ENCODE measurements at places on chromosomes 6 and 20.
A peak's percentile ranks its signal among the peaks of the same experiment; 100 is the strongest.

DNA sequence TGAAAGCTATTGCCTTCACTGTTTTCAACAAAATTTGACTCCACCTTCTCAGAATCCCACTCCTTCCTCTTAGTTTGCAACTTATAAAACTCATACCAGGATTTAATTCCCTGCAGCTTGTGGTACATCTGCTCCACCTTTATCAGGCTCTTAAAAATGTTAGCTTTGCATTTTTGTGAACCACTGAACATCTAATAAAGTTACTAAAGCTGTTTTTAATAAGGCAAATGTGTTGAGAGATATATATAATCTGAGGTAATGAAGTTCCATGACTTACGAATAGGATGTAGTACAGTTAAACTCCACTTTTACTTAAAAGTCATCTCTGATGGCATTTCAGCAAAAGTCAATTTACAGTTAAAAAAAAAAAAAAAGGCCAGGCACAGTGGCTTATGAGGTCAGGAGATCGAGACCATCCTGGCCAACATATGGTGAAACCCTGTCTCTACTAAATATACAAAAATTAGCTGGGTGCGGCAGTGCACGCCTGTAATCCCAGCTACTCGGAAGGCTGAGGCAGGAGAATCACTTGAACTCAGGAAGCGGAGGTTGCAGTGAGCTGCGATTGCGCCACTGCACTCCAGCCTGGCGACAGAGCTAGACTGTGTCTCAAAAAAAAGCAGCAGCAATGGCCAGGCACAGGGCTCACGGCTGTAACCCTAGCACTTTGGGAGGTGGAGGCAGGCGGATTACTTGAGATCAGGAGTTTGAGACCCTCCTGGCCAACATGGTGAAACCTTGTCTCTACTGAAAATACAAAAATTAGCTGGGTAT, 106.2 kb downstream of the KIF13A start:
- no peak for DNase-seq

- DNase-seq: no peak
Measured at GRCh38 chr6:136983687-136984086, 61.1 kb downstream of the IL20RA start.

DNA sequence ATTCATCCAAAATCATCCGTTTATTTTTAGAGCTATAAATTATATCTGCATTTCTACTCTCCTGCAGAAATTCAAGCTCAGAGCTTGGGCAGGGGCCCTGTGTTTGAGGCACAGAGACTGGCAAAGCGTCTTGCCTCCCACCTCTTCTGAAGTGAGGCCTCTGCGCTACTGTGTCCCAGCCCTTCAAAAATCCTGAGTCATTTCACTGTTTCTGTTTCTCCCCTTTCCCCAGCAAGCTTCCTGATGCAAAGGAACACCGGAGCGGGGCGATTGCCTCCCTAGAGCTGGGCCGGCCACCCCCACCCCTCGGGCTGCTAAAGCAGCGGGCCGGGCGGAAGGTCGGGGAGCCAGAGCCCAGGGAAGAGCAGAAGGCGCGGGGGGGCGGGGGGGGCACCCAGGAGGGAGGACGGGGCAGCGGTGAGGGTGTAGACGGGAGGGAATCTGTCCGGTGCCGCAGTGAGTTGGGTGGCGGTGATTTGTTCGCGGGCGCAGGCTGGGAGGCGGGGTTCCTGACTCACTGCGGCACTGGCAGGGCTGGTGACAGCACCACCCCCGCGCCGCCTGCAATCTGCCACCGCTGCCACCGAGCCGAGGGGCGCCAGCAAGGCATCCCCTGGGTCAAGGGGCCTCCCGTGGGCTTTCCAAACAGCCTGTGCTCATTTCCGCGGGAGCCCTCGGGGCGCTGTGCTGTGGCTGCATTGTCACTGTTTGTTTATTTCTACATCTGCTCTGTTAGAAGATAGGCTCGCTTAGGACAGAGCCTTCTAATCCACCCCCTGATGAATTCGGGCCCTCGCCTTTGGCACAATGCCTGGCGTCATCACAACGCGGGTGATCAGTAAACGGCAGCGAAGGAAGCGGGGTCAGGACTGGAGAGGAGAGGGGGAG, 46.5 kb upstream of the SNAP25 start:
- DNase-seq: peak; percentile 84

GRCh38 chr20:56802805-56803204, 173.7 kb downstream of the TFAP2C start:
- DNase-seq: no peak

GRCh38 chr20:23596579-23597250, 9.0 kb downstream of the CST9 start:
- DNase-seq: no peak

DNA sequence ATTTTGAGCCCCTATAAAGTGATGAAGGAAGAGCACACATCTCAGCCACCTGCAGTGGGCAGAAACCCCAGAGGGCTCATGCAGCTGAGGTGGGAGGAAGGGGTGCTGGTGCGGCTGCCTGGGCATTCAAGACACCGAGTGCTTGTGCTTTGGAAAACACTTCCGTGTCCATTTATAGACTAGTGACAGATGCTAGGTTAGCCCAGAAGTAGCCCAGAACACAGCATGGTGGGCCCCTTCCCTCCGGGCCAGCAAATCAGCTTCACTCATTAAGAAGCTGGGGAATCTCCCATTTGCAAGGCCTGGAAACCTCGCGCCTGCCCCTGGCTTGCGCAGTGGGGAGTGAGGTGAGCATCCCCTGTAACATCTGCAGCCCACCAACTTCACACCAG, 12.9 kb downstream of the BEND3 start:
- DNase-seq: no peak

GRCh38 chr6:169702840-169703246, 917 bp downstream of the C6orf120 start:
- no peak for DNase-seq

- no peak for DNase-seq
Measured at GRCh38 chr20:9136114-9136513, 67.2 kb downstream of the PLCB4 start.

DNA sequence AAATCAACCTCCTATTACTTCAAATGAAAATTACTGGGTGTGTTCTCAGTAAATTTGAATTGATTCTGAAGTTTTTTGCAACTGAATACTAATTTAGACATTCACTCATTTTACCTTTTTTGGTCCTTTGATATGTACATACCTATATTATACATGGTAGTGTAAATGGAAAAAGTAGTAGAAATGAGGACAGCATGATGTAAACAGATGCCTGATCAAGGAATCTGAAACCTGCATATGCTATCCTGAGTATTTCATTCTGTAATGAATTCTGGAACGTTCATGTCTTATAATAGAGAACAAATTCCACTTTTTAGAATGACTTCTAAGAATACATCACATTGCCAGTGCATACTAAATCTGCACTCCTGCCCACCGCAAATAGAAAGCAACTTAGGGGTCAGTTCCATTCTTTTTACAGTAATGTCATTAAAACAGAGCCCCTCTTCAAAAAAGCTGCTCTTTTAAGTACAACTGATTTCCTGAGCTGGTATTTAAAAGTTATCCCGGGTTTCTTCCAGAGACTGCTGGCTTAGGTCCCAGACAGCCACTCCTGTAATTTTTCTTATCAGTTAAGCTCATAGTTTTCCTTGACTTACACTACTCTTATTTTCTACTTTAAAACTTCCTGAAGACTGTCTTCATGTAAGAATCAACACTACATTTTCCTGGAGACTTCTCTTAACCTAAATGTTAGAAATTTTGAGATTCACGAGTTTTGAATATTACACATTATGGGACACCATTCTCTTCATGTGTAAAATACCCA, 48.4 kb downstream of the MAP3K7 start:
- no peak for DNase-seq

- no peak for DNase-seq
Measured at GRCh38 chr6:45156075-45156474, 172.1 kb upstream of the RUNX2 start.

GRCh38 chr6:40977695-40978094, 61.3 kb downstream of the UNC5CL start:
- DNase-seq: no peak

GRCh38 chr20:51569815-51570738, 27.6 kb upstream of the NFATC2 start:
- DNase-seq: no peak

DNA sequence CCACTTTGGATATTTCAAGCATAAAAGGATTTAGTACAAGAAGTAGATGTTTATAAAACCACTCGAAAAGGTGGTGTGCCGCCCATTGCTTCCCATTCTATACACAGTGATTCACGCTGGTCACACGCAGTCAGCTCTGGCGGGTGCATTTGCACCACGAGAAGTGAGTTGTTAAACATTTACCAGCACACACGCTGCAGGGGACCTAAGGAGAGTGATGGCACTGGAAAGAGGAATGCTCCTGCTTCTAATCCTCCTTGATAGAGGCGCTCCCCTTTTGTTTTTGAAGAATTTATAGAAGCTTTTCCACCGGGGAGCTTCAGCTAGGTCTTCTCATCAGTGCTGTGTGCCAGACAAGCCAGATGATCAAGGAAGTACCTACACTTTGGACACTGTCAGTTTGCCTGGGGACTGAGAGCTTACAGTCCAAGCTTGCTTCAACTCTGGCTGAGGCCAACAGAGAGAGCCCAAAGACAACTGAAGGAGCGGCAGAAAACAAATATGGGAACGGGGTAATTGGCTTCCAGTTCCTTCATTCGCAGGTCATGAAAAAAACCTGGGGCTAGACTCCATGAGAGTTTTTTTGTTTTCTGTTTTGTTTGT, 31.2 kb downstream of the MUC22 start:
- no peak for DNase-seq

GRCh38 chr20:49866051-49866450, 49.3 kb downstream of the SPATA2 start:
- no peak for DNase-seq

DNA sequence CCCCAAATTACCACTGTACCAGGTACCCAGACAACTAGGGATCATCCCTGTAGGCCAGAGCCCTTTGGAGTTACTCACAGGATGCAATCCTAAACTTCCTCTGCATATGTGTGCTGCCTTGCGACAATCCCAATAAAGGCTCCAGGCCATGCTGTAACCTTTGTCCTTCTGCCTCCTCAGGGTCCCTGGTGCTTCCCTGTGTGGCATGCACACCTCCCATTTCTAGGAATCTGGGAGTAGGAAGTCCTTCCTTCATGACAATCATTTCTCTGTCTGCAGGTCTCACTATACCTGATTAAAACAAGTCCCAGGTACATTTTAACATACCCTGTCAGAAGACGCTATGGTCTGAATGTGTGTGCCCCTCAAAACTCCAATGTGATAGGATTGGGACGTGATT, 37.0 kb upstream of the MCUR1 start:
- no peak for DNase-seq

GRCh38 chr20:59137532-59137931, 26.1 kb upstream of the ZNF831 start:
- no peak for DNase-seq

DNA sequence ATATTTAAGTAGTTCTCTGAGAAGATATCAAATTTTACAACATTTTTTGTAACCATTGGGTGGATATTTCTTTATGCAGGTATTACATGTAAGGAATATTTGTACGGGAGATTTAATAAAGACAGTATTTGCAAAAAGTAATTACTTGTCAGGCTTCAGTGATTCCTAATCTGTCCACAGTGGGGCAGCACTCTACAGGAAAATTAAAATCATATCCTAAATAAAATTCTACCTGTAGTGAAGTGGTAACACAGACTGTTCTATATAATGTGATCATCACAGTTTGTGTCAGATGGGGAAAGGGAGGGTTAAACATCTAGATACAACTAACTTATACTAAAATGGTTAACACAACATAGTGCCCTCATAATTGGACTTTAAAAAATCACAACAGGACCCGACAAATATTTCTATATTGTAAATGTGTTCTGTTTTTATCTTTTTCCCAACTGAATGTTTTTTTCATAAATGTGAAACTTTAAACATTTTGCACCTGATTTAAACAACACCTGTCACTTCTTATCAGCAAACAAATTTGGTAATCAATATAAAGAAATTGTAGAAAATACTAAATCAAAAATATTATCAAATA, 145.6 kb upstream of the MANEA start:
- no peak for DNase-seq

GRCh38 chr6:43181942-43182860, at the start of gene CUL9:
CUL9 (plus strand) TSS chr6:43182196; CDS start chr6:43184311, 2,115 bp downstream.
- DNase-seq: peak; percentile 82

GRCh38 chr20:25293507-25293906, 45.6 kb downstream of the PYGB start:
- no peak for DNase-seq

- no peak for DNase-seq
Measured at GRCh38 chr20:37291724-37292126, 2.3 kb downstream of the MANBAL start.

DNA sequence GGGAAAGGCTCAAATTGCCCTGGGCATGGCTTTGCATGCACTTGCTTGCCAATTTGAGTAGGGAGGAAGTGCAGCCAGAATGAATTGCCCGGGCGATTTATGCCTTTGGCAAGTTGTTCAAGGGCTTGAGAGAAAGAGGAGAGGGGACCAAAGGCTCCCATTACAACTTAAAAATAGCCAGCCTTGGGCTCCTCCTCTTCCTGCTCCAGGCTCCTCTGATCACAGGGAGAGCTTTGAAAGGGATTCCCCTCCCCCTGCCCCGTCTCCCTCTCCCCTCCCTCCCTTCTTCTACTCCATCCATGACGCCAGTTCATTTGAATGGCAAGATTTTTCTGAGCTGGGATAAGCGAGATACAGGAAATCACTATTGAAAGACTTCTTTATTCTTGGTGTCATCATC, 304.9 kb upstream of the JAG1 start:
- no peak for DNase-seq

DNA sequence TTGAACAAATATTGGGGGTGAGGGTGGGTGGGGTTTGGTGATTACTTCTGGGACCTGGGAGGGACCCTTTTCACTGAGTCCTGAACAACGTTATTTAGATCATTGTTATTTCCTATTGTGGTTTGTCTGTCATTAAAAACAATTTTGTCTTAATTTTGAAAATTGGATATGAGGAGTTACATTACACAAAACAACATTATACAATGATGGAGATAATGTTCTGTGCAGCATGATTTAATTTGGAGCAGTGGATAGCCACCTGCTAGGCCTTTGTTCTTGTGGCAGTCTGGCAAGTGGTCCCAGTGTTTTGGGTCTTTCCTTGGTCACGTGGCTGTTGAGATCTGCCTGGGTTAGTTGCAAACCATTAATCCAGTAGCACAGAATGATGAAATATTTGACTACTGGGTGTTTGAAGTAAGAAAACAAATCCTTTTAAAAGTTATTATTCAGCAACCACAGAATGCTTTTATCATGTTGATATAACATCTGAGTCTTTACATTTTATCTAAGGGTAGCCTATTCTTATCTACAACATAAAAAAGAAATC, 172.8 kb downstream of the CDKAL1 start:
- DNase-seq: no peak

GRCh38 chr6:46437671-46438221, 53.5 kb downstream of the RCAN2 start:
- no peak for DNase-seq

- peak; percentile 0 for DNase-seq
Measured at GRCh38 chr6:163460307-163460782, 45.8 kb downstream of the QKI start.

DNA sequence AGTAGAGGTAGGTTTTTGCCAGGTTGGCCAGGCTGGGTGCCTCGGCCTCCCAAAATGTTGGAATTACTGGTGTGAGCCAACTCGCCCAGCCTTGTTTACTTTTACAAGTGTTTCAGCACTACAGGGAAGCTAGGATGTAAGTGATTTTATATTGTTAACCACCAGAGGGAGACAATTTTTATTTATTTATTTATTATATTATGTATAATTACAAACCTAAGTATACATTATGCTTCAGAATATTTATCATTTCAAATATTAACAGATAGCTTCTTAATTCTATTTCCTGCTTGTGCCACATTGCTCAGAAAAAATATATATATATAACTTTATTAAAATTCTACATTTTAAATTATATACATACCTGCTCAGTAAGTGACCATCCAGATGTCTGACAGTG, 9.8 kb downstream of the MMUT start:
- no peak for DNase-seq

- no peak for DNase-seq
Measured at GRCh38 chr6:49939993-49940498, 23.9 kb downstream of the DEFB114 start.

Data from H54 (cell line).